ENCODE measurements at places on chromosomes 6 and 20.

DNA sequence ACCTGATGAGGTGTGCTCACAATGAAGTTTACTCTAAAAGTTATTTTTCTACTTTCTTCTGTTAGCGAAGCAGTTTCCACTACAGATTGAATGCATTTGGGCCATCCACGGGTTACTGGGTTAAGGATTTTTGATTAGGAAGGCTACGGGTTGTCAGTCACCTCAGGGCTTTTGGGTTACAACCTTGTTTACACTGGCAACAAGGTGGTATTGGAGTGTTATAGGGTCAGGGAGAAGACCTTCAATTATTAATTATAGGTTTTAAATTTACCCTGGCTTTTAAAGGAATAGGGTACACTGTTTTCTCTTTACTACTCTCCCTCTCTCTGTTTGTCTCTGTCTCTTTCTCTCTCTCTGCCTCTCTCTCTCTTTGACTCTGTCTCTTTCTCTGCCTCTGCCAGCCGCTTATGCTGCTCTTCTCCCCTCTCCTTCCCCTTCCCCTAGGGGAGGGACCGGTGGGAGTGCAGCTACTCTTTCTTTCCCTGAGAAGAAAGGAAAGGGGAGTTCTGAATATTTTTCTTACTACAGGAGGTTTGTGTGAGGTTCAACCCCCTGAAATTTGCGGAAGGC, 40.2 kb upstream of the AGPAT4 start:
- no peak for DNase-seq

DNA sequence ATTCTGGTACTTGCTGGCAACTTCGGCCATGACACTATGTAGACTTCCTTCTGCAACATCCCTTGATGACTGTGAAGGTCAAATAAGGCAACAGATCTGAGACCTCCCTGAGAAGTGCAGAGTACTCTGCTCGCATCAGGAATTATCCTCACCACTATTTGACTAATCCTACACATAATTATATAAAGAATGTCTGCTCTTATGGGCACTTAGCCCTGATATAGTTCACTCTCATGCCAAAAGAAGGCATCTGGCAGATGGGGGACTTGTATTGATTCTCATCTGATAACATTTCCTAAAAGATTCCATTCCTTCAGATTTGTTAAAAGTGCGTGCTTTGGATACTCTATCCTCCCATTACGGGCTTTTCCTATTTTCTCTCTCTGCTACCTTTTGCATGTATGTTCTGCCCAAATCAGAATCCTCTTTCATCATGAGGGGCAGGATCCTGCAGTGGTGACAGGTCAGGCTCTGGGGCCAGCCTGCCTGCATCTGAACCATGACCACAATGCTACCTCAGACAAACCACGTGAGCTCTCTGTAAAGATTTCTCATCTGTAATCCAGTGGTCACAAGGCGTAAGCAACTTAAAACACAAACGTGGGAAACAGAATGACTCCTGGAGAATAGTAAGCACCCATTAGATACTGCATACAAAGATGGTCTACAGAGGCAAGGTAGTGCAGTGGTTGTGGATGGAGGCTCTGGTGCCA, 134.0 kb downstream of the GJA10 start:
- no peak for DNase-seq

DNA sequence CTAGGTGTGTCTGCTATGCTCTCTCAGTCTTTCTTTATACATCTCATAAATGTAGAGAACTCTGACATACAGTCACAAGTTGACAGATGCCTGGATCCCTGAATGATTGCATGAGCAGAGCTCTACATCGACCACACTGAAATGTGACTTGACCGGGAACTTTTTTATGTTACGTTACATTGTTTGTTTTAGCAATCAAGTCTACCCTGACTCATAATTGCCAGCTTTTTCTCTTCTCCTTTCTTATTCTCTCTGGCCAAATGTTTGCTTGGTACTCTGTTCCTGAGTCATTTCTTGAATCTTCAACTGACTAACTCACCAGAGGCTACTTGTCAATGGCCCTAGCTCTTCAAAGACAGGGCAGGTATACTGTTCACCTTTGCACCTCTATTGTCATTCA, 213.6 kb upstream of the DTNBP1 start:
- no peak for DNase-seq

- DNase-seq, result no peak
These were observed 28.0 kb upstream of the ADGRF5 start for GRCh38 chr6:46949632-46950280.

DNA sequence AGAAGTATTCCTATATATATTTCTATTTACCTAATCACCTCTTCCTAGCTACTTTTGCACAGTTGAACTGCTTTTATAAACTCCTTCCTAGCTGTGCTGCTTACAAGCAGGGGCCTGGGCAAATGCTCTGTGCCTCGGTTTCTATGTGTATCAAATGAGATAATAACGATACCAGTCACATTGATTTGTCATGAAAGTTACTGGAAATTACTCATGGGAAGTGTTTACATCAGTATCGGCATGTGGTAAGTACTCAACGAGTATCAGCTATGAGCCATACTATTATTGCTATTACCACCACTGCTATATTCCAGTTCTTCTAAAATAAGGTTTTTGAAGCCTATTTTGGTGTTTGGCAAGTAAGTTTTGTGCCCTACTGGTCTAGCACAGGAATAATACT, 4.9 kb downstream of the LAMA4 start:
- no peak for DNase-seq

GRCh38 chr6:110614586-110614985, 138.2 kb upstream of the SLC22A16 start:
- no peak for DNase-seq

- DNase-seq, result no peak
These were observed 12.8 kb upstream of the SERPINB1 start for GRCh38 chr6:2854396-2854982.

DNA sequence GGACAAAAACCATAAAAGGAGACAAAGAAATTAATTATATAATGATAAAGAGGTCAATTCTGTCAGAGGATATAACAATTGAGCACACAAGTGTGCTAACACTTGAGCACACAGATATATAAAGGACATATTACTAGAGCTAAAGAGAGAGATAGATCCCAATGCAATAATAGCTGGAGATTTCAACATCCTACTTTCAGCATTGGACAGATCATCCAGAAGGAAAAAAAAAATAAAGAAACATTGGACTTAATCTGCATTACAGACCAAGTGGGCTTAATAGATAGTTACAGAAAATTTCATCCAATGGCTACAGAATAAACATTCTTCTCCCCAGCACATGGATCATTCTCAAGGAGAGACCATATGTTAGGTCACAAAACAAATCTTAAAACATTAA, 9.9 kb downstream of the VNN1 start:
- no peak for DNase-seq

Data from NCI-H2081 treated with DMSO at 0.1 percent for 48 hours (cell line).